ENCODE measurements at places on chromosomes 16 and 17.
A peak's percentile ranks its signal among the peaks of the same experiment; 100 is the strongest.

GRCh38 chr17:4412933-4413831, 20.6 kb upstream of the SPNS3 start:
- peak; percentile 94 for DNase-seq

DNA sequence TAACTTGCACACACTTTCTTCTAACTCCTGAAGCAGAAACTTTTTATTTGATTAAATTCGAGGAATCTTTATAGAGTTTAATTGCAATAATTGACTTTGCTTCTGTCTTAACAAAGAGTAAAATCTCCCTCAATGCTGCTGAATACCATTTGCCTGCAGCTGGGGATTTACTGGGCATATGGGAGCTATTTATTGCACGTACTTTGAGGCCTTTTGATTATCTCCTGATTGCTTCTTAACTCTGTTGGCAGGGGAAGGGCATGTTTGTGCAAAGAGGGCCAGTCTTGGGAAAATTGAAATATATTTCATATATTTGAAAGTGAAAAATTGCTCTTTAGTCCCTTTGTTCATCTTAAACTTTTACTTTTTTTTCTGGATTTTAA, 156.8 kb upstream of the CHMP6 start:
- no peak for DNase-seq

GRCh38 chr16:21197112-21197511, 14.3 kb downstream of the ZP2 start:
- DNase-seq: no peak

DNA sequence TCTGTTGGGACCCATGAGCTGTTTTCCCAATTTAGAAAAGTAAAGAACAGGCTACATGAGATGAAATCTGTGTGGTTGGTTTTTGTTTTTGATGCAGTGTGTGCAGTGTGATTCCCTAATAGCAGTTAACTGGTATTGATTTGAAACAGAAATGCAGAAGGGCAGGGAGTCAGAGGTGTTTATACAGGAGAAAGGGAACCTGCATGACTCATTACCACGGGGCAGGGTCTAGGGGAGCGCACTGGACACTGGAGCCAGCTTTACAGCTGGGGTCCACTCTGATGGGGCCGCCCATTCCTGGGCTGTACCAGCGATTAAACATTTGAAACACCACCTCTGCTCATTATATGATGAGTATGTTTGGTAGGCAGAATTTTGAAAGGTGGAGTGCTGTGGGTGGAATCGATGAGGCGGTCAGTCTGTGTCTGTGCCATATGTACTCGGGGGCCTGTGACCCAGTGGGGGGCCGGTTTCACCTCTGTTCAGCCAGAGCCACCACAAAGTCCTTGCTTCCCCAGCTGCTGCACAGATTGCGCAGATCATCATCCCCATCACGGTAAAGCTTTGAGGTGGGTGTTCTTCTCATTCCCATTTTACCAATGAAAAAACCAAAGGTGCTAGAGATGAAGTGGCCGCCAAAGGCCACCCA, 142.5 kb downstream of the CMIP start:
- no peak for DNase-seq

DNA sequence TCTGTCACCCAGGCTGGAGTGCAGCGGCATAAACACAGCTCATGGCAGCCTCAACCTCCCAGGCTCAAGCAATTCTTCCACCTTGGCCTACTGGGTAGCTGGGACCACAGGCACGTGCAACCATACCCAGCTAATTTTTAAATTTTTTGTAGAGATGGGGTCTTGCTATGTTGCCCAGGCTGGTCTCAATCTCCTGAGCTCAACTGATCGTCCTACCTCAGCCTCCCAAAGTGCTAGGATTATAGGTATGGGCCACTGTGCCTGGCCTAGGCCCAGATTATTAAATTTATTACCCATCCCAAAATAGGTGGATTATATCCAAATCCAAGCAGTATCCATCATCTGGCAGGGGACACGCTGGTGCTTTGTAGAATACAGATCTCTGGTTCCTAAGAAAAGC, 53.8 kb downstream of the METTL16 start:
- no peak for DNase-seq

- no peak for DNase-seq
Measured at GRCh38 chr16:11130978-11131665, 124.9 kb downstream of the SOCS1 start.

GRCh38 chr16:11412175-11412904, 67.1 kb downstream of the RMI2 start:
- no peak for DNase-seq

DNA sequence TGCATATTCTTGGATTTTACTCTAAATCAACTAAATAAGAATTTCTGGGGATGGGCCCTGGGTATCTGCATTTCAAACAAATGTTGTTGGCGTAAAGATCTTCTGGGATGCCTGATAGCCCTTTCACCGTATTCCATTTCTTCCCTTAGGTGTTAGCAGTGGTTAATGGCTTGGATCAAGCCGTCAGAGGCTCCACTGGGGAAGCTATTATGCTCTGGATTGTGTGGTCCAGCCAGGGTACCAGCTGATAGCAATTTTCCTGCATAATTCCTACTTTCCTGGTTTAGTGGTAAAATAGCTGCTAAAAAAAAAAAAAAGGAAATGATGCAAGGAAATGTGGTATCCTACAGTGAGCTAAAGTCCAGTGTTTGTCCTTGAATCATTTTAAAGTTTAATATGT, 365.1 kb downstream of the CDH8 start:
- no peak for DNase-seq

DNA sequence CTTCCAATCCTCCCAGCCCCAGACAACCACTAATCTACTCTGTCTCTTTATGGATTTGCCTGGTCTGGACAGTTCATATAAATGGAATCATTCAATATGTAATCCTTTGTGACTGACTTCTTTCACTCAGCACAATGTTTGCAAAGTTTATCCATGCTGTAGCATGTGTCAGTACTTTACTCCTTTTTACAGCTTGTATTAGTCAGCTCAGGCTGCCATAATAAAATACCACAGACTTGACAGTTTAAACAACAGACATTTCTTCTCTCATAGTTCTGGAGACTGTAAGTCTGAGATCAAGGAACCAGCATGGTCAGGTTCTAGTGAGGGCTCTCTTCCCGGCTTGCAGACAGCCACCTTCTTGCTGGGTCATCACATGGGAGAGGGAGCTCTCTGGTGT, 41.3 kb downstream of the GPRC5B start:
- DNase-seq: no peak

- no peak for DNase-seq
Measured at GRCh38 chr16:84839956-84840355, 20.2 kb downstream of the CRISPLD2 start.

- no peak for DNase-seq
Measured at GRCh38 chr16:54107583-54108202, 178.9 kb downstream of the IRX3 start.

DNA sequence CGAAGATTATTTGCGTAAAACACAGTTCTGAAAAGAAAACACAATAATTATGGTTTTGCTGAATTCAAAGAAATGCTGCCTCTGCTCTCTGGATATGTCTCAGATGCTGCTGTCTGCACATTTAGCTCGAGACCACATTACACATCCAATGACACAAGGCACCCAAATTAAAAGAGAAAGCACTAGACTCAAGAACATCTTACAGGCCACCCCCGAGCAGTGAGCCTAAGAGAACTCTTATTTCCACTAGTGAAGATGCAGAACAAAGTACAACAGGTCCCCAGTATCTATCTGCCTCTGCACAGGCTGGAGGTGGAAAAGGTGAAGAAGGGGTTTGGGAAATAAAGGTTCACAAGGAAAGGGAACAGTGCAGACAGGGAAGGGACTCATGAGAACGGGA, 33.5 kb downstream of the GRB2 start:
- no peak for DNase-seq

DNA sequence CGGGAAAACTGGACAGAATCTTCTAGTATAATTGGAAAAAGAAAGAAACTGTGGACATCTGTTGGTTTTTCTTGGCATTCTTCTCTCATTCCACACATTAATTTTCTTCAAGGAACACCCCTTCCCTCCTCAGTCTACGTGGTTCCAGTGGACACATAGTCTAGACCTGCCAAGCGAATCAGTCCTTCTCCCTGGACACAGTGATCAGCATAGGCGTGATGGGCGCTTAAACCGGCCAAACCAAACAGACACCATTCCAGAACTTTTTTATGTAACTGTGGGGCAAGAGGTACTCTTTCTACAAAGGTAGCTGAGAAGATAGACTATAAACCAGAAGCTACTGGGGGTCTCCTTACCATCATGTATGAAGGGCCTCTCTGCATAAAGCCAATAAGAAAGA, 121.8 kb upstream of the COX10 start:
- no peak for DNase-seq

DNA sequence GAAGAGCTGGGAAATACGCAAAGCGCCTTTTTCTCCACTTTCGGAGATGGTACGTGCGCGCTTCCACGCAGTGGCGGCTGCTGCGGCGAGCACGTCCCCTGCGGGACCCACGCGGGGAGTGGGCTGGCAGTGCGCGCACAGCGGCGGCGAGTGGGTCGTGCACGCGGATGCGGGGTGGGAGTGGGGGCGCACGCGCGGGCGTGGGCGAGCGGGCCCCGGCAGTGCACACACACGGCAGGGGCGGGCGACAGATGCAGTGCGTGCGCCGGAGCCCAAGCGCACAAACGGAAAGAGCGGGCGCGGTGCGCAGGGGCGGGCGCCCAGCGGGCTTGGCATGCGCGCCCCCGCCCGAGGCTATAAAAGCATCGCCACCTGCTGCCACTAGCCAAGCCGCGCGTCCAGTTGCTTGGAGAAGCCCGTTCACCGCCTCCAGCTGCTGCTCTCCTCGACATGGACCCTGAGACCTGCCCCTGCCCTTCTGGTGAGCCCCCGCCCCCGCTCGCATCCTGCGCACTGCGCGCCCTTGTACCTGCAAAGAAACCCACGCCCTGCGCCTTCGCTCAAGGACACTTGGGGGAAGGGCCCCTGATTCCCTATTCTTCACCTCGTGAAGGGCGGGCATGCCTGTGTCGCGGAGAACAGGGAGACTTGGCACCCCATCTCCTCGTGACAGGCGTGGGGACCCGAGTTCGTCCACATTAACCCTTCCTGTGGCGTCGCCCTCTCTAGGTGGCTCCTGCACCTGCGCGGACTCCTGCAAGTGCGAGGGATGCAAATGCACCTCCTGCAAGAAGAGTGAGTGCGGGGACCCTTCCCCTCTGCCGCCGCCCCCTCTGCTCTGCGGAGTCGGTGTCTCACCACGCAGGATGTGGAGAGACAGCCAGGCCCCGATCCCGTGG, at the start of gene MT3:
MT3 (plus strand) TSS at position 388 of the 899 bp plus-strand sequence; CDS start at position 451, 63 bp downstream.
- no peak for DNase-seq

GRCh38 chr17:42282478-42283080, 5.7 kb upstream of the STAT5A start:
- DNase-seq: peak; percentile 19

DNA sequence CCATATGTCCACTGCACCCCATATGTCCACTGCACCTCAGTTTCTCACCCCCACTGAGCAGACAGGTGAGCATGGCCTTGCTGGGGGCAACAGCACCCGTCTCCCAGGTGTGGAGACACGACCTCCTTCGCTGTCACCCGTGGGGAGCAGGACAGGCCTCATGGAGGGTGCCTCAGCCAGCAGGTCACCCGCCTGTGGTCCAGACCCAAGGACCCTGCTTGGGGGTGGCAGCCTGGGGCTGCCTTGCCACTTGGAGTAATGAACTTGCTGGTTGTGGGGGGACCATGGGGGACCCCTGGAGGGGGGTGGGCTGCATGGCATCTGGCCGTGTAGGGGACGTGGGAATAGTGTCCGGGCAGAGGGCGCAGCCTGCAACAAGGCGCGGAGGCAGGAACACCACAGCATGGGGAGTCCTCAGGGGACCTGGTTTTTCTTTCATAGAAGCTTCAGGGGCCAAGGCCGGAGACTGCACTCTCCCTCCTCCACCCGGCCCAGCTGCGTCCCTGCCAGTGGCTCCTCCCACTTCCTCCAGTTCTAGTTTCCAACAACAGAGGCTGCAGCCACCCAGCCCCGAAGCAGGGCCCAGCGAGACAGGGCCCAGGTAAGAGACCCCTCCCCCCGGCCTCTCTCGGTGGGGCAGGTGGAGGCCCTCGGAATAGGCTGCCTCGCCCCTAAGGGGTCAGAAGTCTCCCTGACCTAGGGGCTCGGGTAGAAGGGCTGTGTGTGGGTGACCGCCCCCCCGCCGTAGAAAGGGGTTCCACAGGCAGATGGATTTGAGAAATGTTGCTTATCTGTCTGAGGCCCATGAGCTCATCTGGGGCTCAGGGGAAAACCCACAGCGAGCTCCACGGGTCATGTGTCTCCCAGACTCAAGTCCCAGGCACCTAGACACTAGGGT, at the start of gene NHLRC4:
NHLRC4 (plus strand) TSS at position 531 of the 898 bp plus-strand sequence. CDS start 1,043 bp downstream, outside the sequence.
- peak; percentile 82 for DNase-seq

DNA sequence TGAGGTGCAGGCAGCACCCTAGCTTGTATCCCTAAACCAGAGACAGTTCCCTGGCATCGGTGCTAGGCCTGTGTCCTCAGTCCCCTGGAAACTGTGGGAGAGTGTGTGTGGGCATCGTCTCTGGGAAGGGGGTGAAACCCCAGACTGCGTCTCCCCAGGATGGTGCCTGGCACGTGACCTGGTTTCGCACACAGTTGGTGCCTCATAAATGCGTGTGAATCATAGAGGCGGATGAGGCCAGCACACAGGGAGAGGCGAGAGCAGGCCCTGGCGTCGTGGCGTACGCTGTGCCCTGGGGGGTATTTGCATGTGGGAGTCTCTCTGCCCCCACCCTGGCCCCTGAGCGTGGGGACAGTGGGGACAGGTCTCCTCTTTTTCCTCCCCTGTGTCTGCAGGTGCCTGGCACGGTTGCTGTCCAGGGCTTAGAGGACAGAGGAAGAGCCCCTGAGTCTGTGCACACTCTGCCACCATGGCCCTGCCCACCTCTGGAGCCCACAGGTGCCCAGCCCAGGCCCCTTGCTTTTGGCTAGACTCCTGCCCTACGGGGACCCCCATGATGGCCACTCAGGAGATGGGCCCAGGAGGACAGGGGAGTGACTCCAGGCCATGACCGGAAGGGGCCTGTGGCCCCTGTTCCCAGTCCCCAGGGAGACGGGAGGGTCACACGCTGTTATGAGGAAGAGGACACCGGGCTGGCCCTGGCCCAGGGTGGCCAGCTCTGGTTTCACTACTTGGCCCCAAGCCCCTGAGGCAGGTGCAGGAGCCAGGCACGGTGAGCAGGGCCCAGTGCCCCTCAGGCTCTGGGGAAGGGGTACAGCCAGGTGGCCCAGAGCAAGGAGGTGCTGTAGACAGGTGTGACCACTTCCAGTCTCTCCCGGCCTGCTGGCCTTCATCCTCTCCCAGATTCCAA, 1.3 kb upstream of the FSCN2 start:
- no peak for DNase-seq

DNA sequence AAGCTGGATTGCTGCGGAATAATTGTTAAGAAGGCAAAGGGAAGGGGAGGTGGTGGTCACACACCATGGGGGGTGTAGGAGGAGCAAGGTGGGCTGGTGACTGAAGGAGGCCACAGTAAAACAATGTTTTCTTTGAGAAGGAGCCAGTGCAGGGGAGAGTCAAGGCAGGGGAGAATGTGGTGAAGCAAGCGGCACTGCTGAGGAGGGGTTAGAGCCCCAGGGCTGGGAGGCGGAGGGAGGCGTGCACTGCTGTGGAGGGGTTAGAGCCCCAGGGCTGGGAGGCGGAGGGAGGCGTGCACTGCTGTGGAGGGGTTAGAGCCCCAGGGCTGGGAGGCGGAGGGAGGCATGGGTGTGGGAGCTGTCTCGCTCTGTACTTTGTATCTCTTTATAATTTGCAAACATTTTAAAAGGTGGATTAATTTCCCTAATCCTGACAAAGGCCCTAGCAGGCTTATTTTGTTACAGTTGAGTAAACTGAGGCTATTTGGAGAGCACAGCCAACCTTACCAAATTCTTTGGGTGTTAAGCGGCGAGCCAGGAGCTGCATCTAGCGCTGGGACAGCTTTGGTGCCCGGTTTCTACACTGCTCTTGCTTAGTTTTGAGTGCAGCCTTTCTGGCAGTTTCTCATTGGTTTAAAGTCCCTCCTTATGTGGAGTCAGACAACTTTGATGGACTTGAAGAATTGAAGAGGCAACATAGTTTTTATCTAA, 20.9 kb downstream of the RPTOR start:
- DNase-seq: no peak

All from ureter (tissue), 1 donor.